ENCODE measurements at places on chromosomes 3 and 15.

- DNase-seq, result no peak
Measured at GRCh38 chr3:64234571-64234970, 9.3 kb upstream of the PRICKLE2 start.

DNA sequence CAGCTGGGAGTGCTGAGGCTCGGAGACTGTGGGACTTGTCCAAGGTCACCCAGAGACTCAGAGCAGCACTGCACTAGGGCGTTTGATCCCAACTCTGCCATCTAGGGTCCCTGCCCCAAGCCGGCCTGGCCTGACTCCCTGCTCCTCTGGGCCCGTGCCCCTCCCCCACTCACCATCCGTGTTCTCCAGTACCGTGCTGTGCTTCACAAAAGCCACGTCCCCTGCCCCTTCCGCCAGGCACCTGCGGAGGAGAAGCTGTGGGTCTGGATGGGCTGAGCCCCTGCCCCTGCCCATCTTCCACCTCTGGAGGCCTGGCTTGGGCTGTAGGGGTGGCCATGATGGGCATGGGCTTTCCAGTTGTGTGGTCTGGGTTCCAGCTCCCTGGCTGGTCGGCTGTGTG lies 8.4 kb downstream of the MELTF start:
- no peak for DNase-seq

DNA sequence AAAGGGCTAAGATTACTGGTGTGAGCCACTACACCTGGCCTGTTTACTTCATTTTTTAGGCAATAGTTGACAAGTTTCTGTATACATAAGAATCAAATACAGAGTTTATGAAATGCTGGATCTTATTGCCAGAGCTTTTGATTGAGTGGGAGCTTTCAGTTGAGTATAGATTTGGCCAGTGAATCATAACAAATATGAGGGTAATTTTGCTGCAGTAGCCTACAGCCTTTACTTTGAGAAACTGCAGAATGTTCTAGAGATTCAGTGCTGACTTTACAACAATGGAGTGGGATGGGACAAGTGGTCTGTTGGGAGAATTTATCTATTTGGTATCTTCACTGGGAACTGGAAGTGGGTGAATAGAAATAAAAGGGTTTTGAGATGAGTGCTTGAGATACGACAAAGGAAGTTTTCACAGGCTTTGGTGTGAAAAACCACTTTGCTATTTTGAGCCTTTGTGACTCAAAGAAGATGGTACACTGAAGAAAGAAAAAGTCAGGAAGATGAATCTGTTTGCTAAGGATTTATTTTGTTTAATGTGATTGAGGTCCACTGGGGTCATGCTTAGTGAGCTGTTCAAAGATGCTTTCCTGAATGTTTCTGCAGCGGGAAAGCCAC lies 227.8 kb downstream of the UBE2E2 start:
- no peak for DNase-seq

DNA sequence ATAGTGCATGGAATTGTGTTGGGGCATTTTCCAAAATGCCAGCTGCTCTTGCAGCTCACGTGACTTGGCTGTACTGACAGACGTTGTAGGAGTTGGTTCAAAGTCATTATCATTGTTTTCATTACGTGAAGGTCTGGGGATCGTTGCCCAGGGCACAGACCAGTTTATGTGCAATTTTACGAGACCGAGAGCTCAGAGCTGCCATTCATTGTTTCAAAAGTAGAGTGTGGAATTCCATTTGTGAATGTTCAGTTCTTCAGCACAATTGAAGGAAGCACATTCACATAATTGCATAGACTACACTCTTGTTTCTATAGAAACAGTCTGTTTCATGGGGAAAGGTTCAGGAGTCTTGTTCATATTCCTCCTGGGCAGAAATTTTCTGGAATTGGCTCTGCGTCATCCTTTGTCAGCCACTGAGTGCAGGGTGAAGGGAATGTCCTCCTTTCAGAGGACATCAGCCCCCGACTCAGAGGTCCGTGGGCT lies 54.5 kb downstream of the GABRG3 start:
- DNase-seq, result no peak

- no peak for DNase-seq
Measured at GRCh38 chr3:17399586-17399985, 342.8 kb downstream of the TBC1D5 start.

- DNase-seq, result no peak
Measured at GRCh38 chr3:30539772-30540171, 66.6 kb upstream of the TGFBR2 start.

DNA sequence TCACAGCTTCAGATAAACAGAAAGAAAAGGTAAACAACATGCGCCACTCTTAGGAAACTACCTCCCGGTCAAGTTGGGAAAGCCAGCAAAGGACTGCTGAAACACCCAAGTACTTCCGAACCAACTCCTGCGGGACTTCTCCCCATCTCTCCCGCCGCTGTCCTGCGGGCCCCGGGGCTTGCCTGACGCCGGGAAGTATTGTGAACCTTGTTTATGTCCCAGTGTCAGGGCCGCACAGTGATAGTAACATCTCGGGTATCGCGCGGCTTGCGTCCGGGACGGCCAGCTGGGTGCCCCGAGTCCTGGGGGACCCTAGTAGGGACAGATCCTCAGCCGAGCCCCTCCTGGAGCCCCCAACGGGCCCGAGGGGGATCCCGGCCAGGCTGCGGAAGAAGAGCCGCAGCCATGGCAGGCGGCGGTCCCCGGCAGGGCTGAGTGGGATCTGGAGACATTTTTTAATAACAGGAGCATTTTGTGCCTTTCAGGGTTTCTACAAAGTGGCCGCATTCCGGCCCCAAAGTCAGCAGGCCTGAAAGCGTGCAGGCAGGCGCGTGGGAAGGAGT lies 756 bp downstream of the CLPX start:
- no peak for DNase-seq

DNA sequence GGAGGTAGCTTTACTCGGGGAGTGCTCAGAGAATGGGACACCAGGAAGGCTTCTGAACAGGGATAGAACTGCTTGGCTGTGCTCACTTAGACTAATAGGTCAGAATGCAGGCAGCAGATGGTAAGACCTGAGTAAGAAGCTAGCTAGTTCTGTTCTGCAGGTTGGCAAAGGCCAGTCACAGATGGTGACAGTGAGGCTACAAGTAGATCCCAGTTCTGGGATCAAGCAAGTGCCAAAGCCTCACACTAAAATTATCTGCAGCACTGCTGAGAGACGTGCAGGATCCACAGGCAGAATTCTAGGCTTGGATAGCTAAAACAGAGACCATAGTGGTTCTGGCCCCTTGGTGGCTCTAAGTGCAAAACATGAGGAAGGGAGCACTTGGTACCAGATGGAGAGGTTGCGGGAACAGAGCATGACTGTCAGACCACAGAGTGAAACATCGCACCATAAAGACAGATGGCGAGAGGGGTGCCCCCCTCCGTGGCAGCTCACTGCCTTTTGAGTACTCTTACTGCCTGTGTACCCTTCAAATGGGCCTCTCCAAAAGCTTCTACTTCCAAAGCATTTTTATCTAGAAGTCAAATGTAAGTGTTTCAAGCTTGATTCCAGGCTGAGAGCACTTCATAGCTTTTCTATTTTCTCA lies 3.6 kb upstream of the GLCE start:
- DNase-seq, result no peak

- no peak for DNase-seq
Measured at GRCh38 chr3:164306042-164306441, 772.3 kb downstream of the SI start.

DNA sequence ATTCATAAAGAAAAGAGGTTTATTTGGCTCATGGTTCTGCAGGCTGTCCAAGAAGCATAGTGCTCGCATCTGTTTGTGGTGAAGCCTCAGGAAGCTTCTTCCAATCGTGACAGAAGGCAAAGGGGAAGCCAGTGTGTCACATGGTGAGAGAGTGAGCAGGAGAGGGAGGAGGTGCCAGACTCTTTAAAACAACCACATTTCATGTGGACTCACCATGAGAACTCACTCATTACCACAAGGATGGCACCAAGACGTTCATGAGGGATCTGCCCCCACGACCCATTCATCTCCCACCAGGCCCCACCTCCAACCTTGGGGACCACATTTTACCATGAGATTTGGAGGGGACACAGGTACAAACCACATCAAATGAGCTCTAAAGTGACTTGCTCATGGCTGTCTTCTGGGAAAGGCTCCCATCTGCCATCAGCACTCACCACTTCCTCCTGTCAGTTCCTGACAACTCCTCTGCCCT lies 327.3 kb upstream of the TLE3 start:
- DNase-seq, result no peak

DNA sequence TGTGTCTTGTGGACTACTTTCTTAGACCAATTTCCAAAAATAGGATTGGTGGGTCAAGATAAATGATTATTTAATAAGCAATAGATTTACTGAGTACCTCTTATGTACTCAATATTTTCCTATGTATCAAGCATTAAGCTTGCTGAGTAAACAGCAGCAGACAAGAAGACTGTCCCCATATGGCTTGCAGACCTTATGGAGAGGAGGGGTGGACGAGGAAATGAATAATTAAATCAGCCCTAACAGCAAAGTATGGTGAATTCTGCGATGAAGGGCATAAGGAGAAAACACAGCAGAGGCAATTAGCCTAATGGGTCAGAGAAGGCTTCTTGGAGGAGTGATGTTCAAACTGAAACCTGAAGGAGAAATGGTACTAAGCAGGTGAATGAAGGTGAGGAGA lies 45.1 kb downstream of the ACP3 start:
- no peak for DNase-seq

GRCh38 chr3:190032923-190033322 lies 87.8 kb downstream of the P3H2 start:
- no peak for DNase-seq

GRCh38 chr3:10928961-10929471 lies 63.5 kb upstream of the SLC6A1 start:
- DNase-seq, result no peak

GRCh38 chr3:181278468-181279238 lies 289.1 kb upstream of the DNAJC19 start:
- DNase-seq, result no peak

Measured in AML-193 (cell line).